ENCODE measurements at places on chromosomes 6 and 20.

DNA sequence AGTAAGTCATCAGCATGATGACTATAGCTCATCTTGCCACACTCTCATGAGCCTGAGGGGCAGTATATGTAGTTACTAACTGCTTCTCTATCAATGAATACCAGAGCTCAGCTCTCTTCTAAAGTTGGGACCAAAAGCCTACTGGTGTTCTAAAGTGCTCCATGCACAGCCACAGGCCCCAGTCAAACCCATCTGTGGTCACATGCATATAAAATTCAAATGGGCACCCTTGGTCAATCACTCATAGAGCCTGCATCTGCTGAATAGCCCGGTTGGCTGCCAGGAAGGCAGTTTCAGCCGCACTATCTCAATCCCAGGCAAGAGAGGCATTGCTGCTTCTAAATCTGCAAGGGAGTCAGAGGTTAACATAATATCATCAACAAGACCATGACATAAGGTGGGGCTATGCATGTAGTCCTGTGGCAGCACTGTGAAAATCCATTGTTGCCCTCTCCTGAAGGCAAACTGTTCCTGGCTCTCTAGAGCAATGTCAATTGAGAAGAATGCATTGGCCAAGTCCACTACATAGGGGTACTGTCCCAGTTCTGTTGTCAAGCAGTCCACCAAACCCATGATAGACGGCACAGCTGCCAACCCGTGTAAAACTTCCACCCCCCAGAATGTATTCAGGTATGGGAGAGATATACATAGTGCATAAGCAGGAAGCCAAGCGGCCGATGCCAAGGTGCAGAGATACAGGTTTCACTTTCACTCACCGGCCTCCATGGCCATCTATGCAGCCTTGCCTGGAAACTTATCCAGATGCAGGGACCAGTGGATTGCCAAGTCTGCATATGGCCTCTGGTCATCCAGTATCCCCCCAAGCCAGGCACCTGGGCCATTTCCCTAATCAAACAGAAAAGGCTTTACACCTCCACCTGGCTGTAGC is 76.2 kb downstream of the ALDH8A1 start:
- DNase-seq = no peak

GRCh38 chr6:118260833-118261232 is 287.3 kb upstream of the PLN start:
- no peak for DNase-seq

- DNase-seq = no peak
These were observed 16.3 kb downstream of the TRAF3IP2 start for GRCh38 chr6:111589366-111589765.

DNA sequence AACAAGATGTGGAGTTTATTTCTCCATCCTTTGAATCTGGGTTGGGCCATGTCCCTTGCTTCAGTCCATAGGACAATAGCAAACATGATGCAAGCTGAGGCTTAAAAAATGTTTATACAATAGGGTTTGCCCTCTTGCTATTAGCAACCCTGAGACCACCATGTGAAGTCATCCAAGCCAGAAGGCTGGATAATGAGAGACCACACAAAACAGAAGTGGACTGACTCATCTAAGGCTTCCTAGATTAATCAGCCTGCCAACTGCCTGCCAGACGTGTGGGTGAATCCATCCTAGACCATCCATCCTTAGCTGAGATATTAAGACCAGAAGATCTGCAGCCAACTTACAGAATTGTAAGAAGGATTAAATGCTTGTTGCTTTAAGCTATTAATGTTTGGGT is 38.1 kb upstream of the ISM1 start:
- DNase-seq = no peak

DNA sequence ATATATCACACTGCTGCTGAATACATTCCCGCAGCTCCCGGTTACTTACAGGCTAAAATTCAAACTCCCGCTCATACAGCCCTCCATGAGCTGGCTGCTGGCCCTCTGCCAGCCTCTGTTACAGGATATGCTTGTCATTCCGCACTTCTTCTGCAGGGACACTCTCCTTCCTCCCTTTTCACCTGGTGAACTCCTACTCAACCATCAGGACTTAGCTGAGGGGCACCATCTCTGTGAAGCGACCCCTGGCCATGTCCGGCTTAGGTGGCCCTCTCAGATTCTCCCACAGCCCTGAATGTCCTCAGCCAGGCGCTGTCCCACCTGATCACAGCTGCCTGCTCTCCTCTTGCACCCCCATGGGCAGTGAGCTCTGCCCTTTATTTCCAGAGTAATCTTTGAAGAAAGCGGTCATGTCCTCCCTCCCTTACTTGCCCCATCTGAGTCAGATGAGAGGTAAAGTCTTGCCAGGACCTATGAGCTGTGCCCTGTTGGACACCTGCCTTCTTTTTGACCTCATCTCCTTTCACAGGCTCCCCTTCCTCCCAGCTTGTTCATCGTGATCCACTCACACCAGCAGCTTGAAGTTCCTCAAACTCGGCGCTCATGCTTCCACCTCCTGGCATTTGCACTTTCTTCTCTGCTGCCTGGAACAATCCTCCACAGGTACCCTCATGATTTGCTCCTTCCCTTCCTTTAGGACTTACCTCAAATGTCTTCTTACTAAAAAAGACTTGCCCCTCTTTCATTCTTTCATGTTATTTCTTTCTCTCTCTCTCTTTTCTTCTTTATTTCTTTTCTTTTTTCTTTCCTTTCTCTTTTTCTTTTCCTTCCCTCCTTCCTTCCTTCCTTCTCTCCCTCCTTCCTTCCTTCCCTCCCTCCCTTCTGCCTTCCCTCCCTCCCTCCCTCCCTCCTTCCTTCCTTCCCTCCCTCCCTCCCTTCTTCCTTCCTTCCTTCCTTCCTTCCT is 5.6 kb downstream of the CYP24A1 start:
- DNase-seq = no peak

- DNase-seq = no peak
These were observed 10.9 kb downstream of the HIVEP1 start for GRCh38 chr6:12022953-12023388.

GRCh38 chr6:52538901-52539354 is 37.9 kb downstream of the TRAM2 start:
- DNase-seq = no peak

DNA sequence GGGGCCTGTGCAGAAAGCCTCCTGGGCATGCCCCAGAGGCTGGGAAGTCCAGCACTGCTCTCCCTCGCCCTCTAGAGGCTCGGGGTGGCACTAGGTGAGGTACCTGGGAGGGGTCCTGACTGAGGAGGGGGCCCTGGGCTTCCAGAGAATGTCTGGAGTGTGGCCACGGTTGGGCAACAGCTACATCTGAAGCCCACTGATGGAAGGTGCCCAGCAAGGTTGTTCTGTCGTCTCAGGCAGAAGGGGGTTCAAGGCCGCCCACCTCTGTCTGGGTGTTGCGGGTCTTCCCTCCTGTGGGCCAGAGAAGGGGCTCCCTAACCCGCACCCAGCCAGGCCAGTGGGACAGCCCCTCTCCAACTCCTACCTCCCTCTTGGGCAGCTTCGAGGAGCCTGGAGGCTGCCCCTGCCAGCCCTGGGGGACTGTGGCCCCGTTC is 11.4 kb upstream of the VEGFA start:
- no peak for DNase-seq

- no peak for DNase-seq
These were observed 133.1 kb upstream of the PTPRT start for GRCh38 chr20:43322851-43323250.

- no peak for DNase-seq
These were observed 179.0 kb upstream of the CST7 start for GRCh38 chr20:24769878-24770627.

DNA sequence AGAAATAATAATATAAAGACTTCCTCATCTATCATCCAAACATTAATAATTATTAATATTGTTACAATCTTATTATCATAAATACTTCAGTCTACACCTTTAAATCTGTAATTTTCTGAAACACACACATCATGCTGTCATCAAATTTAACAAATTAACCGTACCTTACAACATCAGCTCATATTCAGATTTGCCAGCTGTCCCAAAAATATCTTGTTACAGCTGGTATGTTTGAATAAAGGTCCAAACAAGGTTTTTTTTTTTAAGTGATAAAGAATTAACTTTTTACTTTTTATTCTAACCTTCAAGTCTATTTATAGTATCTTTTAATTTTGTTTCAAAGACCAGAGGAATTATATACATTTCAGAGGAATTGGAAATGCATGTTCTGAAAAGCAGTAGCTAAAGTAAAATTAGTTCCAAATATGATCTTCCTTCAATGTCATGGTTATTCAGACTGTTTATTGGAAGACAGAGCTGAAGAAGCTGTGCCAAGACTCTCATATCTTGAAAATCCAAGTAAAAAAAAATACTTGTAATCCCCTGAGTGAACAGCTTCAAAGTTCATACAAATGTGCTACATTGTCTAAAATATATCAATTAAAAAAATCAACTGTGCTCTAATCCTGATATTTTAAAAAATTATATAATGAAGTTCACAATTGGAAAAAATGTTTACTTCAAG is 161.7 kb upstream of the BMP5 start:
- no peak for DNase-seq

- DNase-seq = no peak
These were observed 24.9 kb upstream of the EDN1 start for GRCh38 chr6:12265296-12265695.

DNA sequence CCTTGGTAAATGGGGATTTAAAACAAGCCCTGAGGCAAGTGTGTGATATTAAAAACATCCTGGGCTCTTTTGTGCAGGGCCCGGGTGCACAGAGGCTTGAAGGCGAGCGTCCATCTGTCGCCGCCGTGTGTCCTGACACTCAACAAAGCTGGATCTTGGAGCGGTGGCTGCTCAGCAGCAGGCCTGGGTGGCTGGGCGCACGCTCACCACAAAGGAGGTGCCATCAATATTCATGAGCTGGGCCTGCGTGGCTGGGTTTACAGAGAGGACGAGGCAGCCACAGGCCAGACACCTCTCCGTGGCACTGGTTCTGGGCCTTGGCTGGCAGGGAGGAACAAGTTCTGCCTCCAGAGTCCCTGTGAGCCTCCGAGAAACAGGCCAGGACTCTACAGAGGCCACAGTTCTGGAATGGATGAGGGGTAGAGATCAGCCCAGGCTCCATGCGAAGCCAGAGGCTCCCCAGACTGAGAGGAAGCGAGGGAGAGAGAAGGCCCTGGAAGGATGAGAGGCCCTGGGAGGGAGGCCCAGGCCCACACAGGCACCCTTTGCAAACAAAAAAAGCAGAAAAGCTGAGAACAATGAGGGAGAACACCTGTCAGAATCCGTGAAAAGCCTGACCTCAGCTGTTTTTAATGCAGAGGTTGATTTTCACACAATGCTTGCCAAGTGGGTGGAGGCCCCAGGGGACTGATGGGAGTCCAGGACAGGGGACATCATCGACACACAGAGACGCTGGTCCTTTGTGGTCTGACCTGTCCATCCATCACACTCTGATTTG is 21.9 kb downstream of the BHLHE23 start:
- DNase-seq = no peak

- no peak for DNase-seq
These were observed 8.5 kb downstream of the TMEM242 start for GRCh38 chr6:157314705-157315321.

- DNase-seq = no peak
These were observed 15.6 kb upstream of the RBM24 start for GRCh38 chr6:17265570-17265969.

- peak; percentile 38 for DNase-seq
These were observed 8.8 kb upstream of the VSX1 start for GRCh38 chr20:25090492-25091429.

DNA sequence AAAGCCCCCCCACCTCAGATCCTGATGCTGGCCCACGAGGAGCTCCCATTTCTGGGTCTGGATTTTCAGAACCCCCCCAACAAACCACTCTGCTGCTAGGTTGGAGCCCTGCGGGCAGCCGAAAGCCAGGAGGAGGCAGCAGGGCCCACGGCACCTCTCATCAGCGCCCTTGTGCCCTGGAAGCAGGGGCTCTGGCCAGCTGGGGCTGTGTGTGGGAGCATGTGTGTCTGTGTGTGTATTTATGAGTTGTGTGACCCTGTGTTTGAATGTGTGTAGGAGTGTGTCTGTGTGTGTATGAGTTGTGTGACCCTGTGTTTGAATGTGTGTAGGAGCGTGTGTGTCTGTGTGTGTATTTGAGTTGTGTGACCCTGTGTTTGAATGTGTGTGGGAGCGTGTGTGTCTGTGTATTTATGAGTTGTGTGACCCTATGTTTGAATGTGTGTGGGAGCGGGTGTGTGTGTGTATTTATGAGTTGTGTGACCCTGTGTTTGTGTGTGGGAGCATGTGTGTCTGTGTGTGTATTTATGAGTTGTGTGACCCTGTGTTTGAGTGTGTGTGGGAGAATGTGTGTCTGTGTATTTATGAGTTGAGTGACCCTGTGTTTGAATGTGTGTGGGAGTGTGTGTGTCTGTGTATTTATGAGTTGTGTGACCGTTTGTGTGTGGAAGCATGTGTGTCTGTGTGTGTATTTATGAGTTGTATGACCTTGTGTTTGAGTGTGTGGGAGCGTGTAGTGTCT is 18.9 kb downstream of the SLC17A9 start:
- DNase-seq = no peak

DNA sequence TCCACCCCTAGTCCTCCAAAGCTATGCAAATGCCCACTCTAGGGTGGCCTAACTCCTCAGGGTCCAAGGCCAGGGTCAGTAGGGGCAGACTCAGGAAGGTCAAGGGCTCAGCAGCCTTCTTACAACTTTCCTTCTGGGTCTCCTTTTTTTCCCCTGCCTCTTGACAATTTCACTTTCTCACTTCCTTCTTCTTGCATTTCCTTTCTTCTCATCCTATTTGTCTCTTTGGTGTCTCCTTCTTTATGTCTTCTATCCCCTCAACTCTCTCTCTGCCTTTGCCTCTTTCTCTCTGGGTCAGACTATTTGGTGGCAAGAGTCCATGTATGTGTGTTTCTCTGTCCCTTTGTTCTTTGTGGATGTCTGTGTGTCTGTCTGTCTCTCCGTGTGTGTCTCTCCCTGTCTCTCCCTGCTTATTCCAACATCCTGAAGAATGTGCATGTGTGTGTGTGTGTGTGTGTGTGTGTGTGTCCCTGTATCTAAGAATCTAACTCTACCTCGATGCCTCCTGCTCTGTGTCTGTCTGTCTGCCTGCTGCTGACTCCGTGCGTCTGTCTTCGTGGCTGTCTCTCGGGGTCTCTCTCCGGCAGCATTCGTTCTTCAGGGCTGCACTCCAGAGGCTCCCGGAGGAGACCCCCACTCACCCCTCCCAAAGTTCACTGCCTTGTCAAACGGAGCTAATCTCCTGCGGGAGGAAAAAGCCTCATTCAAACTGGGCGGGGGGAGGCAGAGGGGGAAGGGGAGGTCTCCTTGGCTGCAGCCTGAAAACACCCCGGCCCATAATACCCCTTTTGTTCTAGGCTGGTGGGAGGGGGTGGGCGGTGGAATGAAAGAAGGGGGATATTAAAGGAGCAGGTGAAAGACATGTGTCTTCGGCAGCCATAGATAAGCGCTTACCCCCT is 51.7 kb upstream of the FOXP4 start:
- no peak for DNase-seq

GRCh38 chr20:17636523-17637412 is 45.3 kb downstream of the RRBP1 start:
- no peak for DNase-seq

DNA sequence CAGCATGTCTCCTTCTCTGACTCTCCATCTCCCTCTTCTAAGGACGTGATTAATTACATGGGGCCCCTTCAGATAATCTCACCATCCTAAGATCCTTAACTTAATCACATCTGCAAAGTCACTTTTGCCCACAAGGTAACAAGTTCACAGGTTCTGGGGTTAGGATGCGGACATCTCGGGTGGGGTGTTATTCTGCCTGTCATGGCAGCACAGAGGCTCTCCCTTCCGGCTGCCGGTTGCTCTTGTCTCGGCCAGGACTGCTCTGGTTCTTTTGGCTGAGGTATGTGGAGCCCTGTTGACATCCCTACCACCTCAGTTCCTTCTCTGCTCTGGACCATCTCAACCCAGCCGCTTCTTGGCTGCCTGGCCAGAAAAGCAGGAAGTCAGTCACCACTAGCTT is 4.2 kb upstream of the CST11 start:
- no peak for DNase-seq

GRCh38 chr6:92719773-92720172 is 699.6 kb downstream of the EPHA7 start:
- no peak for DNase-seq
